ENCODE measurements at places on chromosomes 3 and 15. TPM values are rescaled to one million over a fixed set of nuclear protein-coding genes. Genes with fewer than 3 reads are reported as not detected.

DNA sequence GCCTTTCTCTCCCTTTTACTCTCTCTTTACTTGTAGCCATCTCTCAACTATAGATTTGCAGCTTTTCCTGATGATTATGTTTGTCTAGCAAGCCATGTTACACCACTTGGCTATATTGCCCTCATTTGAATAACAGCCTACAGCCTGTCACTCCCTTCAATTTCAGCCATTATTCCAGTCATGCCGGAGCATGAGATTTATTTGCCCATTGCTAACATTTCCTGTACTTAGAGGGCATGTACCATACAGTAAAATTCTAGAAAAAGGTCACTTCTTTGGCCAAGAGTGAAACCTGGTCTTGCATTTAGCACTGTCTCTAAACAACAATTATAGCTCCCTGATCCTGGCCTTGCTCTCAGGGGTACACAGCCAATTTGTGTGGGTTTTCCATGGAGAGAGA lies 221.7 kb upstream of the TMC3 start:
- DNase-seq, result no peak

DNA sequence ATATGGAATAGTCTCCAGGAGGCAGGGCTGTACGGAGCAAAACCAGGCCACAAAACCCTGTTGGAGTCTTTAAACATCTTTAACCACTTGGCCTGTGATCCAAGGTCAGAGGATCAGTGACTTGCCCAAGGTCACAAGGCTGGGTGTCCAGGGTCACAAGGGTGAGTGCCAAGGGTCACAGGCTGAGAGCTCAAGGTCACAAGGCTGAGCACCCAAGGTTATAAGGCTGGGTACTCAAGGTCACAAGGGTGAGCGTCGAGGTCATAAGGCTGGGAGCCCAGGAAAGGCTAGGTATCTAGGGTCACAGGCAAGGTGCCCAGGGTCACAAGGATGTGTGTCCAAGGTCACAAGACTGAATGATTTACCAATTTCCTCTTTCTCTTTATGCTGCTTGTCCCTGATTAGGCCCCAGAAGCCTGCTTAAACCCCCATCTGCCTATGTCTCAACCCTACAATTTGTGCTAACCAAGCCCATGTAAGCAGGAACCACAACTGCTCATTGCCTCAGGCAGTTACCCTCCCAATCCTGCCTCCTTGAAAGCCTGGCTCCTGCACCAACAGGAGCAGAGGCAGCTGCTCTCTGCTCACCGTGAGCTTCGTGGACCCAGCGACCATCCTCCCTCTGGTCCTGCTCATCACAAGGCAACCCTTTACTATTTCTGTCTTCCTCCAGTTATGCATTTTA lies 51.5 kb downstream of the MGLL start:
- DNase-seq, result no peak

GRCh38 chr3:27311400-27311799 lies 57.8 kb downstream of the NEK10 start:
- DNase-seq, result no peak

THSD4 gene
- 36.3 TPM for total RNA-seq

DNA sequence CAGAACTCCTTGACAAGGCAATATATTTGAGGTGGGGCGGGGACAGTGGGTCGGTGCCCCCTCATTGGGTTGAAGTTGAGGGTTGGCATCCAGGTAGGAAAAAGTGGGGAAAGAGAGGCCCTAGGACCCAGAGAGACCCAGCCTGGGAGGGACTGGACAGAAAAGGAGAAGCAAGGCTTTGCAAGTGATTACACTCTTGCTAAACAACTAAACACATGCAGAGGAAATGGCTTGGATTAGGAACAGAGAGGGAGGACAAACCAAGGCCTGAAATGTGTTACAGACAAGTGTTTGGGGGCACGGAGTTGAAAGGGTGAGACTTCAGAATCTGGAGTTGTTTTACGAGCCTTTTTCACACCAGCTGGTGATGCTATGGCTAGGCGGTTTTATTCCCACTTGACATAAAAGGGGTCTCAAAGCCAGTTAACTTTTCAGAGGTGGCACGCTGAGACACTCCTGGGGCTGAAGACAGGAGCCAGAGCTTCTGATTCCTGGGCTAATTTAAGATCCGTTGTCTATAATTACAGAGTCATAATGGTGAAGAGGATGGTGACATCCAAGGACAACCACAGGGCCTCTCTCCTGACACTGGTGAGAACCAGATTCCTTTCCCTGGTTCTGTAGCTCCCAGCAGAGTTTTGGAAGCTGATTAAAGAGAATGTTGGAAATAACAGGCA lies 7.7 kb upstream of the KCTD6 start:
- DNase-seq, result no peak

GRCh38 chr3:5053021-5053831 lies 68.9 kb upstream of the ARL8B start:
- DNase-seq, result peak; percentile 63

- DNase-seq, result no peak
Measured at GRCh38 chr3:162517110-162517509, 1020.5 kb downstream of the OTOL1 start.

TRIM42 gene
- not detected for total RNA-seq

- no peak for DNase-seq
Measured at GRCh38 chr15:86892774-86893449, 813.2 kb downstream of the AGBL1 start.

SMAD6 gene
- total RNA-seq, result 23.0 TPM

TMEM108 gene
- 0.91 TPM for total RNA-seq

DNA sequence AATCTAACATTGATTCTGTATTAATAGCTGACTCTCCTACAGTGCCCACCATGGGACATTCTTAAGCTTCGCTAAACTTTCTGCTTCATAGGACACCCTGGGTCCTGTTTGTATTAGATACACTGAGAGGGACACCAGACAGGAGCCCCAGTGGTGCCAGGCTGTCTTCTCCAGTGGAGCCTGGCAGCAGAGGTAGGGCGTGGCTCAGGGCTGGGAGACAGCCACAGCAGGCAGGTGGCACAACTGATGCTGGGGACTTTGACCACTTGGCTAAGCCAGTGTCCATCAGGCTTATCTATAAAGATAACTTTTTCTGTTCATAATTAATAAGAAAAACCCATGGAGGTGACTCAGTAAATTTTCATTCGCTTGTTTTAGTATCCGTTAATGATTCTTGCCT lies 21.8 kb downstream of the NIPA1 start:
- DNase-seq, result no peak

Data from kidney (tissue), 22 donors.